PC-9 (cell line): ENCODE measurements at places on chromosomes 2 and 18. TPM values are rescaled to one million over a fixed set of nuclear protein-coding genes. Genes with fewer than 3 reads are reported as not detected.

DNA sequence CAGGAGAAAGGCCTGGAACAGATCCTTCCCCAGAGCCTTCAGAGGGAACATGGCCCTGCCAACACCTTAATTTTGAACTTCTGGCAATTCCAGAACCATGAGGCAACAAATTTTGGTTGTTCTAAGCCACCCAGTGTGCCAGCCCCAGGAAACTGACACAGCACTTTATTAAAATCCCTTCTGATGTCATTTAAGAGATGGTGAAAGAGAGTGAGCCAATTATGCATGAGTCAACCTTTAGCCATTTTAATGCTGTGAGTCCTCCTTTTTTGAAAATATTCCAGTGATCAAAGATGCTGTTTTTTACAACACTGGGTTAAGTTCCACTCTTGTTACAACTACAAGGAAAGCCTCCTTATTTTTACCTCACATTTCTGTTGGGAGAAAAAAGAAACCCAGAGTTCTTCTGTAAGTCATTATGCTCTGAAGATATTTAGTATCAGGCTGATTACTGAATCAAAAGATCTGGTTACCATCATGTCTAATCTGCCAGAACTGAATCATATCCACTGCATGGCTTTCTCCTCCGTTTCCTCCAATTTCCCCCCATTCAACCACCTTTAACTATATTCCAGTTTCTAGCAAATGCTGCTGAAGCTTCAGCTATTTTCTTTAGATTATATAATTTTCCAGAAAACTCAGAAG, 235.4 kb downstream of the TXNL1 start:
- DNase-seq = peak; percentile 71
- no peaks in the 10 kb centered on the region for H3K27me3 ChIP-seq
- H3K27ac ChIP-seq = peak overlapping the region; percentile 72
- no peaks in the 10 kb centered on the region for H3K36me3 ChIP-seq
- H3K4me3 ChIP-seq = no peak overlapping the region

- no peaks in the 10 kb centered on the region for H3K4me1 ChIP-seq
- no peak for DNase-seq
- no peak overlapping the region for H3K4me3 ChIP-seq
- H3K27me3 ChIP-seq = peaks cover 75% of the 10 kb centered on the region
These were observed 308.7 kb upstream of the SALL3 start for GRCh38 chr18:78670778-78671391.

- no peaks in the 10 kb centered on the region for H3K4me1 ChIP-seq
- DNase-seq = no peak
- no peaks in the 10 kb centered on the region for H3K36me3 ChIP-seq
- H3K27me3 ChIP-seq = no peaks in the 10 kb centered on the region
These were observed 34.7 kb downstream of the SPOPL start for GRCh38 chr2:138536302-138536701.

DNA sequence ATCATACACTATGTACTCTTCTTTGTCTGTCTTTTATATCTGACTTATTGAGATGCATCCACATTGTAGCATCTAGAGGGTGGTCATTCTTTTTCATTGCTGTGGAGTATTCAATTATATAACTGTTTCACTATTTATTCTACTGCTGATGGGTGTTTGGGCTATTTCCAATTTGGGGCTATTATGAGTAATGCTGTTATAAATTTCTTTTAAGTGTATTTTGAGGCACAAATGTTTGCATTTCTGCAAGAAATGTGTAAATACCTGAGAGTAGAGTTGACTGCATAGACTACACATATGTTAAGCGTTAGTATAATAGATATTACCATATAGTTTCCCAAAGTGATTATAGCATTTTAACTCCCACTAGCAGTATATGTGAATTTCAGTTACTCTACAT, 26.9 kb upstream of the PPP1R1C start:
- DNase-seq = no peak
- H3K36me3 ChIP-seq = no peaks in the 10 kb centered on the region
- peaks cover 24% of the 10 kb centered on the region for H3K4me1 ChIP-seq
- no peak overlapping the region for H3K27ac ChIP-seq
- H3K27me3 ChIP-seq = no peaks in the 10 kb centered on the region

GRCh38 chr2:221680548-221680947, 108.4 kb upstream of the EPHA4 start:
- no peak overlapping the region for H3K4me3 ChIP-seq
- no peaks in the 10 kb centered on the region for H3K4me1 ChIP-seq
- H3K36me3 ChIP-seq = no peaks in the 10 kb centered on the region
- no peak overlapping the region for H3K27ac ChIP-seq
- H3K27me3 ChIP-seq = no peaks in the 10 kb centered on the region

DNA sequence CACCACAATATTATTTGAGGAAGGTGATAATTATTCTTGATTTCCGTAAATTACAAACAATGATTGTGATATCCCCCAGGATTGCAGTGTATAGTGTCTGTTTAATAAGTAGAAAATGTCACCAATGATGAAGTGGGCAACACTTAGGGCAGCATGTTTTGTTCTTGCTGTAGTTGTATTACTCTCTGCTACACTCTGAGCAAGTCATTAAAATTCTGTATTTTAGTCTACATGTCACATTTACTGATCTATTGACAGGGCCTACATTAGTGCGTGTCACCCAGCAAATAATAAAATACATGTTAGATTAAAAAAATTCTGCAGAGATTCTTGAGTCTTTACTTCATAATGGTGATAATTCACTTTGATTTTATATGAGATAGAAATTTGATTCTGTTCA, 247.6 kb downstream of the TMX3 start:
- DNase-seq = no peak
- no peak overlapping the region for H3K27ac ChIP-seq
- H3K36me3 ChIP-seq = no peaks in the 10 kb centered on the region
- no peak overlapping the region for H3K4me3 ChIP-seq
- no peaks in the 10 kb centered on the region for H3K27me3 ChIP-seq

The PRKAG3 gene
- not detected in 2 replicates for total RNA-seq

DNA sequence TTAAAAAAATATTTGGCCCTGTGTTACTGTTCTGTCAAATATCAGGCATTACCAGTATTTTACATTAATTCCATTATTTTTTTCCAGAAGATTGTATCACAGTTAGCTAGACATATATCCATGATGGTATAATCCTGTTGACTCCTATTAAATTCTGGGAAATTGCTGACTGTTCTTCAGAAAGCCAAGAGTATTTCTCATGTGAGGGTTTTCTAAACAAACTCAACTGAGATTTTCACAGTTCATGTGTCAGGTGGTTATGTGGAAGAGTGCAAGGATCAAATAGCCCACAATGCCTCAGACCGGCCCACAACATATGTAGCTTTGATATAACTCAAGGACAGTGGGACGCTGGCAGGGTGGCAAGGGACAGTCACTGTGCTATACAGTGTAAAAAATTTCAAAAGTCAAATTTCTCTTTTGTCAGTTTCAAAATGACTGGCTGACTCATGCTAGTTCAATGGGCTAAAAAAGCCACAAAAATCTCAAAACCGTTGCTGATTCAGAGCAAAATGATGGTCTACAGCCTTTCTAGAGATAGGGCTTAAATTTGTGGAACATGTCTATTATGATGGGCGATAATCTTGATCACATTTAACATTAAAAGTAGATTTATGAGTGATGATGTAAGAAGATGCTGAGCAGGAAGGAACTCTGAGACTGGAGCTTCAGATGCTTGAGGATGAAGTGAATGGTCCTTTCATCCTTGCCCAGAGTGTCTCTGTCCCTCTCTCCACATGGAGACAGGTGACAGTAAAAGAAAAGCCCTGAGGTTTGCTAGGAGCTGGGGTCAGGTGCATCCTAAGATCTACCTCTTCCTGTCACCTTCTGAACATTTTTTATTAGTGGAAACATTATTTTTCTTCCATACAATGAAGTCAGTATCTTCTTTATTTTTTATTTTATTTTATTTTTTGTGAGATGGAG, 175.8 kb upstream of the PIEZO2 start:
- H3K27ac ChIP-seq = no peak overlapping the region
- DNase-seq = no peak
- H3K4me3 ChIP-seq = no peak overlapping the region
- 0 out of 2 replicates have a peak, but pooled peaks cover 5% of the 10 kb centered on the region for H3K27me3 ChIP-seq
- H3K4me1 ChIP-seq = no peaks in the 10 kb centered on the region
- no peaks in the 10 kb centered on the region for H3K36me3 ChIP-seq

- H3K27ac ChIP-seq = no peak overlapping the region
- H3K36me3 ChIP-seq = no peaks in the 10 kb centered on the region
- no peak overlapping the region for H3K4me3 ChIP-seq
- DNase-seq = no peak
- H3K27me3 ChIP-seq = no peaks in the 10 kb centered on the region
These were observed 178.2 kb downstream of the LOXHD1 start for GRCh38 chr18:46478796-46479195.

GRCh38 chr18:12639990-12640880, 17.7 kb downstream of the SPIRE1 start:
- peaks cover 3% of the 10 kb centered on the region for H3K4me1 ChIP-seq
- no peak overlapping the region for H3K27ac ChIP-seq
- DNase-seq = no peak
- H3K36me3 ChIP-seq = no peaks in the 10 kb centered on the region
- no peaks in the 10 kb centered on the region for H3K27me3 ChIP-seq

DNA sequence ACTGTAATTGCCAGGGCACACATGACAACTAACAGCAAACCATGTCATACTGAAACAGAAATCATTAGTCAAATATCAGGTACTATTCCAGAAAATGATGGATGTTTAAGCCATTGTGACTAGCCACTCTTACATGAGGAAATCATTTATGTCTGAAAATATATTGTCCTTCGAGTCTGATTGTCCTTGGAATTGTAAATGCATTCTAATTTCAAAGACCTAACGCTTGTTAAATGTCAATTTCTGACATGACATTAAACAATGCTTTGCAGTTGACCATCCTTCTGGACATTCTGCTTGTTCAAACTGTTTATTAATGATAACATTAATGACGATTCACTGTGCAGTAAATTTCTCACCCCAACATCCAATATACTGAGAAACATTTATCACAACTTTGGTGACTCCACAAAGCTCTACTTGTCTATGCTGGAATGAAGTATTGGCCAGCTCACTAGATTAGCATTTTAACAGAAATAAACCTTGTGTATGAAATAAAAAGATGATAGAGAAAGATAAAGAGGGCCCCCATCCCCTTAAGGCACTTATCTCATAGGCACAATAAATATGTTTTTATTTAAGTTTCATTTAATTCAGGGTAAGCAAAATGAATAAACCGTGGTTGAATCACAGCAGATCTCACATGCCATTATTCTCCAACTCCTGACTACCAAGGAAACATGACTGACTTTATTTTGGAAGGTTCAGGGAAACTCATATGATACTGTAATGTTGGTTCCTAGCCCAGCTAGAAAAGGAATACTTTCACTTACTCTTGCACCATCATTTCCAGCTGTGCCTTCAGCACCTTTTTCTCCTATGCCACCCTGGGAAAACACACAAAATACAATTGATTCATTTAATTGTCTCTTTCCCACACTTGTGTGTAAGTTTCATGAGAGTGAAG, 82.3 kb downstream of the COL3A1 start:
- no peaks in the 10 kb centered on the region for H3K36me3 ChIP-seq
- no peaks in the 10 kb centered on the region for H3K4me1 ChIP-seq
- H3K27me3 ChIP-seq = no peaks in the 10 kb centered on the region
- no peak for DNase-seq

DNA sequence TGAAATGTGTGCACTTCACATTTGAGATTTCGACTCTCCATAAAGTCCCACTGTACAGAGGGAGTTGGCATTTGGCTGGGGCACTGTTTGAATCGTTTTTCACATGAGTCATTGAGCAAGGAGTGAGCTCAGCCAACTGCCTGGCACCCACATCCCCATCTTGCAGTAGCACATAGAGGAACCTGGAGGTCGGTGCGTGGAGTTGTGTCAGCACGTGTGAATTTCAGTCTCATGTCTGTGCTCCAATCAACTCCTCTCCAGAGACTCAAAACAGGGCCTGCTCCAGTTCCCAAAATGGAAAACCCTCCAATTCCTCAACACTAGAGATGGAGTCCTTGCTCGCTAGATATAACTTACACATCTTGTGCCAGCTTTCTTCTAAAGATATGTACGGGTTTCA, 126.8 kb upstream of the CAPN13 start:
- H3K27me3 ChIP-seq = no peaks in the 10 kb centered on the region
- no peak overlapping the region for H3K4me3 ChIP-seq
- 0 out of 2 replicates have a peak, but pooled peaks cover 3% of the 10 kb centered on the region for H3K36me3 ChIP-seq
- no peak overlapping the region for H3K27ac ChIP-seq
- H3K4me1 ChIP-seq = no peaks in the 10 kb centered on the region
- DNase-seq = no peak

The SCG2 gene
- 0.48 and 0.81 TPM in 2 replicates for total RNA-seq

DNA sequence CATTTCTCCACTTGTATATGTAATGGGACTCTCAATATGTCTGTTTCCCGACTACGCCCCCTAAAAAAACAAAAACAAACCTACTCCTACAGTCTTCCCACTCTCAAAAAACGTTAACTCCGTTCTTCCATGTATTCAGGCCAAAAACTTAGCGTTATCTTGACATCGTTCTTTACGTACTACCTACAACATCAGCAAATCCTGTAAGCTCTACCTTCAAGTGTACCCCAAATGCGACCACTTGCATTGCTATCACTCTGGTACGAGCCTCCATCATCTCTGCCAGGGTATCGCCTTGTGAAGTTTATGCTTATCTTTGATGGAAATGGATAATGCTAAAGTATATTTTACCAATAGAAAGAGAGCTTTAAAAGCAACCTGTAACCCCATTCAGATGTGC, 479 bp downstream of the GPATCH11 start:
- DNase-seq = no peak
- no peaks in the 10 kb centered on the region for H3K36me3 ChIP-seq
- no peaks in the 10 kb centered on the region for H3K27me3 ChIP-seq
- H3K4me3 ChIP-seq = peak overlapping the region; percentile 72

DNA sequence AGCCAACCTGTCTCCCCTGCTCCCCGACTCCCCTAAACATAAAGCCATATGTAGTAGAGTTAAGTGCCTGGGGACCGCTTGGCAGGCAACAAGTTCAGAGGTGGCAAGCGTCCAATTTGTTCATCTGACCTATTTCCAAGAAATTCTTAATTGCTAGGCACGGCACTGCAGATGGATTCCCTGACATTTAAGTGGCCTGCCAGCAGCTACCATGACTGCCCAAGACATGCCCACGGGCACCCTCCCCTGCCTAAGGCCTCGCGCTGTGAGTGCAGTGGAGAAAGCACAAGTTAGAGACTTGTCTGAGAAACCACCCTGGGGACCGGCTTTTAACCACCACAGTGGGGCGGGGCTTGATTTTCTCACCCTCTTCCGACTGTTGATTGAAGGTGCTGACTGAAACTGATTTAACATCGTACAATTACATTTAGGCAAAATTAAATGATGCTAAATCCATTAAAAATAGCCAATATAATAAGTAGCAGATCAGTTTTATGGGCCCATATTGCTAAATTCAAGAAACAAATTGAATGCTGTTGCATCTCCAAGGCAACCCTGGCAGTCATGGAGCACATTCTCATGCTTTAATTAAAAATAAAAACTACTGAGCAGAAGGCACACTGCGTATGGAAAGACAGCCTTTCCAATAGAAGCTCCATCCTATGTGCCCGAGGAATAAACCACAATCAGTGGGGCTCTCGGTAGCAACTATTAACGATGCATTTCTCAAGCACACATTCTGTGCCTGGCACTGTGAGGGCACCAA, 163.6 kb upstream of the ACAA2 start:
- no peaks in the 10 kb centered on the region for H3K36me3 ChIP-seq
- no peaks in the 10 kb centered on the region for H3K4me1 ChIP-seq
- no peaks in the 10 kb centered on the region for H3K27me3 ChIP-seq
- no peak for DNase-seq

- H3K4me3 ChIP-seq = no peak overlapping the region
- peaks cover 13% of the 10 kb centered on the region for H3K4me1 ChIP-seq
- no peak for DNase-seq
- H3K36me3 ChIP-seq = peaks cover 59% of the 10 kb centered on the region
- H3K27ac ChIP-seq = peak overlapping the region; percentile 28; the same call in 1 of the 2 replicates
- H3K27me3 ChIP-seq = no peaks in the 10 kb centered on the region
These were observed 65.1 kb downstream of the USP40 start for GRCh38 chr2:233501198-233502076.

The RIT2 gene
- total RNA-seq = not detected in 2 replicates

The KLF11 gene
- 10.9 and 14.6 TPM in 2 replicates for total RNA-seq

The REG3A gene
- not detected in 2 replicates for total RNA-seq
